Smooth muscle cell of the brain vasculature (primary cell): ENCODE measurements at places on chromosomes 2 and 18.

DNA sequence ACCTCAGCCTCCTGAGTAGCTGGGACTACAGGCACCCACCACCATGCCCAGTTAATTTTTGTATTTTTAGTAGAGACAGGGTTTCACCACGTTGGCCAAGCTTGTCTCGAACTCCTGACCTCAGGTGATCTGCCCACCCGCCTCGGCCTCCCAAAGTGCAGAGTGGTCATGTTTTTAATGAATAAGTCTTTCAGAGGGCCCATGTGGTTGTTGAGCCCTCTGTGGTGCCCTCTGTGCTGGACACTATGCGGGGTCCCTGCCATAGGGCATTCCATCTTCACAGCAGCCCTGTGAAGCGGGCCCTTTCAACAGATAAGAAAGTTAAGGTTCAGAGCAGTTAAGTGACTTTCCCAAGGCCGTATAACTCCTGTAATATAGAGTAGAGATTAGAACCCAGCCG lies 25.9 kb downstream of the MYO7B start:
- no peak for DNase-seq

GRCh38 chr18:48838166-48838775 lies 112.5 kb downstream of the SMAD7 start:
- no peak for DNase-seq

GRCh38 chr2:223822818-223823217 lies 14.6 kb downstream of the AP1S3 start:
- no peak for DNase-seq

DNA sequence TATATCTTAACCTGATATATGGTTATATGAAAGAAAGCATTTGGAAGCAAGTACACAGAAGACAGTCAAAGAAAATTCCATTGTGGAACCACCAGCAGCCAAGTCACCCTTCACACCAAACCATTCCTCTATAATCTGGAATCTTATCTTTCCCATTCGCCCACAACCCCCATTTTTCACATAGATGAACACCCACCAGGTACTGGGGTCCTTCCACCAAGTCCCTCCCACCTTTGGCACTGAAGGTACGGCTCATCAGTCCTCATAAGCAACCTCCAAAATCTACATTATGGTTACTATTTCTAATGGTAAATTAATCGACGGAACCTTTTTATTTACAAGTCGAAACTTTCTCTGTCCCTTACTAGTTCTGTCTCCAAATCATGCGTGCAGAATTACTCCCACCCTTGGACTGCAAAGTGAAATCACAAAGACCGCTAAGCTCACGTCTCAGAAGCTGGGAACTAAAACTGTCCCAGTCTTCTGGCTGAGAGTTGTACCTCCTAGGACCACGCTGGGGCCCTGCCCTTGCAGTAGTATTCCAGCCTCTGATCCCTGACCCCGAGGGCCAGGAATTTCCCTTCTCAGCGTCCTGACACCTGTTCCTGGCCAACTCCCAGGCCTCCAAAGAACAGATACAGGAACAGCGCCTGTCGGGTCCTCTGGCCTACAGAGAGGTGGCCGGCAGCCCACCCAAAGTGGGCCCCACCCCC lies 702 bp downstream of the OLA1 start:
- DNase-seq: peak; percentile 3

DNA sequence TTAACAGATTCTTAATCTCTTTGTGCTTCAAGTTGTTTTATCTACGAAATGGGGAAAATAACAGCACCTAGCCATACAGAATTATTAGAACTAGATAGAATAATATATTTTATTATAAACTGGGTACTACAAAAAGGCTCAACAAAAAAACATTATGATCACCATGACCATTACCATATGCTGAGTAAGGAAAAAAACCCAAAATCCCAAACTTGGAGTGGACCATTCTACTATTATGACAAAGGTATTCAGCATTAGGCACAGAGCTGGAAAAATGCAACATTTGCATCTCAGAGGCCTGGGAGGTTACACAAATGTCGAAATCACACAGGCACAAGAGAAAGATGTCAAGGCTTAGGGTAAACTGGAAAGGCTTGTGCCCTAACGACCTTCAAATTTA lies 162.8 kb downstream of the SRBD1 start:
- no peak for DNase-seq

GRCh38 chr2:148184976-148185375 lies 164.1 kb downstream of the MBD5 start:
- DNase-seq: no peak

DNA sequence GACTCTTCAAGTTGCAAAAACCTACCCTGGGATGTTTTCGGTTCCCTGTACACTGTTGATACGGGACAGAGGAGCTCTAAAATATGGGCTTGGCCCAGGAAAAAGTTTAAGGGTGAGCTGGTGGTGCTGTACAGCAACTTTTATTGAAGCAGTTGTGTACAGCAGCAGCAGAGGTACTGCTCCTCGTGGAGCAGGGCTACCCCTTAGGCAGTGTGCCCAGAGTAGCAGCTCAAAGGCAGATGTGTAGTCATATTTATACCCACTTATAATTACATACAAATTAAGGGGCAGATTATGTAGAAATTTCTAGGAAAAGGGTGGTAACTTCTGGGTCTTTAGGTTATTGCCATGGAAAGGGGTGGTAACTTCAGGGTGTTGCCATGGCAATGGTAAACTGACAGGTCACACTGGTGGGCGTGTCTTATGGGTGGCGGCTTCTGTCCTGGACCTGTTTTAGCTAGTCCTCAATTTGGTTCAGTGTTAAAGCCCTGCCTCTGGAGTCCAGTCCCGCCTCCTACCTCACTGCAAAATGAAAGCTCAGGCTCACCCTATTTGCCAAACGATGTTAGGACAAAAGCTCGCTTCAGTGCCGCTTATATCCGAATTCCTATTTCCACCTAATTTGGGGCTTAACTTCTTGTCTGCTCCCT lies 203.2 kb downstream of the ETAA1 start:
- DNase-seq: no peak

DNA sequence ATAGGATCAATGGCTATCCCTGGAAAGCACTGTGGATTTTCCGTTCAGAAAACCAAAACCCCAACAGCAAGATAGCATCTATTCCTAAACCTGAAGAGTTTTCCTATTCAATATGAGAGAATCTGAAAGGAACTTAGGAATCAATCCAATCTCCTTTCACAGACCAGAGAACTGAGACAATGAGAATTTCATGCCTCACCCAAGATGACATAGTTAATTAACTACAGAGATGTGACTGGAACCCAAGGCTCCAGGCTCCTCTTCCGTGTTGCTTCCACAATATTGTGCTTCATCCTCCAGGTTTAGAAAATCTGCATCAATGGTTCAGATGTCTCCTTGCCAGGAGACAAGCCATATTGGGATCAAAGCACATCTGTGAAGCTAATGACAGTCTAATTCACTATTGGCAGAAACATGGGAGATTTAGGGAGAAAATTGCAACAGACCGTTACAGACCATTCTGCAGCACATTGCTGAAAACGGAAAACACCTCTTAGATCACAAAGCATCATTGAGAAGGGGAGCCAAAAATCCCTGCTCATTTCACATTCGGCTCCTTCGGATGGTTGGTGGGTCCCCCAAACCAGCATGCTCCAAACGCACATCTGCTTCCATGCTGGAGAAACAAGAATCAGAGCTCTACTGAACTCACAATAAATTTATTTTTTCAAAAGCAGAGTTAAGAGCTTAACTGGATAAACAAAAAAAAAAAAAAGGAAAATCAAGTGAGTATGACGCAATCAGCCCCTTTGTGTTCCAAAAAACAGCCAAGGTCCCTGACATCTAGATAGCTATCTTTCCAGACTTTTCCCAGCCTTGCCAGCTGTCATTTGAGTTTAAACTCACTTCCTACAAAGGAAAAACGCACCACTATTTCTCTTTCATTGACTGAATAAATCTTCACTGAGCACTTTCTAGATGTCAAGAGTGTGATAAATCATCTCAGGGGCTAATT lies 290.3 kb downstream of the C1D start:
- no peak for DNase-seq

GRCh38 chr18:26657631-26658581 lies 109.6 kb upstream of the KCTD1 start:
- no peak for DNase-seq

DNA sequence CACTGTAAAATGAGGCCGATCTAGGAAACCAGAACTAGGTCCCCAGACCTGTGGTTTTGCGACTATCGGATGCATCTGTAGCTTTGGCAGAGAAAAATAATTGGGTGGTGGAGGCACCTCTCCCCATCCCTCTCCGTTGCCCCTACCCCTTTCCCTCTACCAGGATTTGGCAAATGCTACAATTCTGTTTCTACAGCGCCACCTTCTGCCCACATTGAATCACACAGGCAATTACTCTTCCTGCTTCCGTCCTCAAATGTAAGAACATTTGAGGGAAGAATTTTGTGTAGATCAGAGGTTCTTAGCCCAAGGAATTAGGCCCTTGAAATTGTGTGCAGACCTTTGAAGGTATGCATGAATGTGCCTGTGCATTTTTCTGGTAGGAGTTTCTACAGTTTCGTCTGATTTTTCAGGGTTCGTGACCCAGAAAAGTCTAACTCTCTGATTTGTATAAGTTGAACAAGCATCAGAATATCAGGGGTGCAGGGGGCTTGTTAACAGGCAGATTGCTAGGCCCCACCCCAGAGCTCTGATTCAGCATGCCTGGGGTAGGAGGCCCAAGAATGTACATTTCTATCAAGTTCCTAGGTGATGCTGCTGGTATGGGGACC lies 11.2 kb downstream of the ATP6V1B1 start:
- DNase-seq: peak; percentile 29

- DNase-seq: no peak
Observed at GRCh38 chr18:74963820-74964446, 245.0 kb downstream of the PTGR3 start.

- DNase-seq: no peak
Observed at GRCh38 chr2:43437363-43437762, 158.5 kb downstream of the THADA start.

GRCh38 chr2:150475479-150476250 lies 11.8 kb downstream of the RND3 start:
- no peak for DNase-seq

GRCh38 chr2:14418115-14418514 lies 214.4 kb upstream of the LRATD1 start:
- no peak for DNase-seq

GRCh38 chr18:55356815-55357214 lies 231.2 kb downstream of the TCF4 start:
- no peak for DNase-seq

GRCh38 chr18:72160510-72161445 lies 383.4 kb downstream of the CBLN2 start:
- DNase-seq: no peak

DNA sequence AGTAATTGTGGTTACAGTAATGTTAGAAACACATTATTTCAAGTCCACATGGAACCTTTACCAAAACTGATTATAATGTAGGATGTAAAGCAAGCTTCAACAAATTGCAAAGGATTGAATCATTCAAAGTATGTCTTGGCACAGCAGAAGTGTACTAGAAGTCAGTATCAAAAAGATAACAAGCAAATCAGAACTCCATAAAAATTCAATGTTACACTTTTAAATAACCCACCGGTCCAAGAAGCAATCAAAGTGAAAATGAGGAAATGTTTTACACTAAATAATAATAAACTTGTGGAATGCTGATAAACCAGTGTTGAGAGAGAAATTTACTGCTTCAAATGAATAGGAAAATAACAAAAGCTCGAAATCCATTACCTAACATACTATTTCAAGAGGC lies 47.7 kb downstream of the TTC21B start:
- DNase-seq: no peak

DNA sequence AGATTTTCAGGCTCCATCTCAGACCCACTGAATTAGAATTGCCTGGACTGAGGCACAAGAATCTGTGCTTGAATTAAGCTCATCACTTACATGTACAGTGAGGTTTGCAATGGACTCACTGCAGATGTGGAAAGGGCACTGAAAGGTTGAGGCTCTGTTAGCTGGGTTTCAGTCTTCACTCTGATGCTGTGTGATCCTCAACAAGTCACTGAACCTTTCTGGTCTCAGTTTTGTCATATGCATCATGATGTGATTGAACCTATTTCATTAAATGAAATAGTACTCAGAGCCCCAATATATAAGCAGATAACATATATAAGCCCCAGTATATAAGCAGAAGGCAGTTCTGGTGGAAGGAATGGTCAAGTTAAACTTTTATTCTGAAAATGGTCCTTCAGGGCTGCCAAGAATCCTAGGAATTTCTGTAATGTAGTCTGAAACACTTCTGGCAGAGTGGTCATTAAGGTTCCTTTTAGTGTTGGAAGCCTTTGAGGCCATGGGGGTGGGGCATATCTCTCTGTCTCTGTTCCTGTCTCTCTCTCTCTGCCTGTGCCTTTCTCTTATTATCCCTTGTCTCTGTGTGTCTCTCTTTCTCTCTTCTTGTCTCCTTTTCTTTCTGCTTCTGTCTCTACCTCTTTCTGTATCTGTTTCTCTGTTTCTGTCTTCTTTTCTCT lies 110.4 kb downstream of the ADCYAP1 start:
- no peak for DNase-seq

GRCh38 chr2:174051741-174052583 lies 86.8 kb upstream of the SP3 start:
- no peak for DNase-seq

- no peak for DNase-seq
Observed at GRCh38 chr2:23525137-23525765, 140.3 kb downstream of the KLHL29 start.

GRCh38 chr2:188199716-188200128 lies 92.0 kb upstream of the GULP1 start:
- peak; percentile 20 for DNase-seq

- no peak for DNase-seq
Observed at GRCh38 chr2:43737855-43738254, 36.0 kb upstream of the DYNC2LI1 start.

DNA sequence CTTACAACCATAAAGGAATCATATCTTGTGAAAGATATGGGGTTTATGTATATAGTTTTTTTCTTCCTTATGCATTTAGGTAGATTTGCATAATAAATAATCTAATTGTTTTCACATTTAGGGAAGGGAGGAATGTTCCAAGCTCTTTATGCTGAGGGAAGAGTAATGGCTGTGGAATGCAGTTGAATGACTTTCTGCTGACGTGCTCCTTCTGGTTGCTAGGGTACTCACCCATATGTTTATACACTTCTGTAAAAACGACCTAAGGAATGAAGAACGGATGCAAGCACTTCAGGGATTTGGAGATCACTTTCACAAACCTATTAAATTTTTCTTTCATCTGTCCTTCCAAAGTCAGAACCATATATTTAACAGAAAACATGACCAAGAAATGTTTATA lies 29.2 kb upstream of the PPP4R1 start:
- DNase-seq: peak; percentile 73

GRCh38 chr2:234678711-234679110 lies 181.8 kb upstream of the ARL4C start:
- DNase-seq: no peak

DNA sequence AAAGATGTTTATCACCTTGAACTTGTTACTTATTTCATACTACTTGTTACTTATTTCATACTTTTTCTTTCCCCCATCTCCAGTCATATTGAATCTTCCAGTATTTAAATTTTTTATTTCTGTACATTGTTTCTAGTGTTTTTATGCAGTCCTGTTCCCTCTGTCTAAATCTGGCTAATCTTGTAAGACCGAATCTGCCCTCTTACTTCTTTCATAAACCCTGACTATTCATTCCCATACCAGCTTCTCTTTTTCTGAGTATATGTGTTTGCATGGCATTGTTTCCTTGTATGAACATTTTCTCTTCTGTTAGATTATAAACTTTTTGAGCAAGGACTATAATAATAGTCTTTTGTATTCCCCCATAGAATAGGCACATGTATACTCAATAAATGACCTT lies 131.7 kb downstream of the TAF4B start:
- no peak for DNase-seq

GRCh38 chr18:53241161-53241560 lies 901.2 kb downstream of the DCC start:
- no peak for DNase-seq

- no peak for DNase-seq
Observed at GRCh38 chr2:65430603-65431420, 1.6 kb downstream of the SPRED2 start.
